ENCODE measurements at places on chromosomes 13 and 19.

- DNase-seq = peak; percentile 43
Measured at GRCh38 chr19:35126624-35126959, 8.3 kb downstream of the LGI4 start.

DNA sequence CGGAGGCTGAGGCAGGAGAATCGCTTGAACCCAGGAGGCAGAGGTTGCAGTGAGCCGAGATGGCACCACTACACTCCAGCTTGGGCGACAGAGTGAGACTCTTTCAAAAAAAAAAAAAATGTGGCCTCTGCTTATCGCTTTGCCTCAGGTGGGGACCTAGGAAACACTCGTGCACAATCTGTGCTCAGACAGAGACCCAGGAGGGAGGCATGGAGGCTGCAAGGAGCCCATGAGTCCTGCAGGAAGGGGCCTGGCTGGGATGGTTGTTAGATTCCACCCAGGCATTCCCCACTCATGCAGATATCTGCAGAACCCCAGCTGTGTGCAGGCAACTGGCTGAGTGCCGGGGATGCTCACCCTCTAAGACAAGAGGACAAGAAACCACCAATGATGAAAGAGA is 43.8 kb upstream of the C19orf12 start:
- no peak for DNase-seq

GRCh38 chr19:10112037-10112761 is 706 bp downstream of the P2RY11 start:
- no peak for DNase-seq

GRCh38 chr19:38685666-38686529 is 38.4 kb downstream of the ACTN4 start:
- DNase-seq = no peak

- peak; percentile 51 for DNase-seq
Measured at GRCh38 chr19:17281391-17282304, at the start of gene ANKLE1. Gene ANKLE1, plus strand, starts transcription at chr19:17281901. Its CDS starts 20 bp downstream, at chr19:17281921.

DNA sequence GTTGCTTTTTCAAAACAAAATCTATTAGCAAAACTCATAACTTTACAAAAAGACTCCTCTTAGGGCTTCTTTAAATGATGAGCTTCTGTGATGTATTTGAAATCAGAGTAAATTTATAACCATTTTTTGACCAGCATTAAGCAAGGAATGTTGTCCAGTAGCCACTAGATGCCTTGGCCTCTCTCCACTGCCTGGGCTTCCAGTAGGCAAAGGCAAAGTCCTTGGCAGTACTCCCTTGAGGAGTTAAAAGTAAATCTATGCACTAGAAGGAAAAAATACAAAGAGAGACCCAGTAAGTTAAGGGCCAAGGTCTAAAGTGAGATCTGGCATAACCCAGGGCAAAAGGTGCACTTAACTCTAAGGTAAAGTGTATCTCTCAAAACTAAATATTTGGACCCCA is 9.5 kb downstream of the SERPINE3 start:
- no peak for DNase-seq

DNA sequence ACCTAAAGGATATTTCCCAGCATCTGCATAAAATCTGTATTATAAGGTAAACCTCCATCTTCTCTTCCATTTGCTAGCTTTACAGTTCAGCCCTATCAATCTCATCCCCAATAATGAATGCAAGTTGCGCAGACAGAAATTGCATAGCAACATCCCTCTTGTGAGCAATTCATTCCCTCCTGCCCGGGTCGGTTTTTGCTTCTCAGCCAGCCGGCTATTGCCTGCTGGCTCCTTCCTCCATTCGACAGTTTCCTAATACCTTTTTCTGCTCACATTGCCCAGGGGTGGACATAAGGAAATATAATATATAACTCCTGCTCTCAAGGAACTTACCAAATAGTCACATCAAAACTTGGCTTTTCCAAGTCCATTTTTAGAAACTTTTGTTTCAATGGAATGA is 125.2 kb downstream of the FGF9 start:
- DNase-seq = no peak

GRCh38 chr19:542173-542866 is 1.5 kb upstream of the GZMM start:
- DNase-seq = no peak

- DNase-seq = no peak
Measured at GRCh38 chr19:37699057-37699456, 20.5 kb downstream of the ZNF607 start.

- DNase-seq = no peak
Measured at GRCh38 chr19:29378543-29379080, 147.2 kb upstream of the VSTM2B start.

DNA sequence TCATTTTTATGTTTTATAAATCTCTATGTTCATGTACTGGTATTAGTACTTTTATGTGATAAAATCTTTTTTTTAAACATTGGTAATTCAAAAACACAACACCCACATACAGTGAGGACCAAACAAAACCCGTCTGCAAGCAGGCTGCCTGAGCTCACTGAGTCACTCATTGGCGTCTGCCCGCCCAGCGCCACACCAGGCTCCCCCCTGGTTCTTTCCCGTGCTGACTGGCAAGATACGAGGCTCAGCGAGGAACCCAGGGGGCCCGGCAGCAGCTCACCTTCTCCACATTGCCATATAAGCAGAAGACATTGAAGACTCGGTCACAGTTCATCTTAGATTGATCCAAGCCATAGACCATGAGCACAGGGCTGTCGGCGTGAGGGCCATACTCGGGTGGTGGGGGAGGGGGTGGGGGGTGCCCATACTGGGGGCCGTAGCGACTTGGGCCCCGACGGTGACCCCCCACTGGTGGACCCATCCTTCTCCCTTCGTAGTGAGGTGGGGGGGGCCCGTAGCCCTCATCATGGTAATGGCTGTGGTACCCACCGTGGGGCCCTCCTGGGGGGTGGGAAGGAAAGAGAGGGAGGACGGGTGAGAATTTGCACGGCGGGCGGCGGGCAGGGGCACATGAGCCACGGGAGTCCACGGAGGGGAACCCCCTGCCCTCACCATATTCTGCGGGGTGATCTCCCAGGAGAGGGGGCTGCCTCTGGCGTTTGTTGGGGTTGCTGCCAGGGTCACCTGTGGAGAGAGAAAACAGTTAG is 8.4 kb upstream of the ECH1 start:
- no peak for DNase-seq

DNA sequence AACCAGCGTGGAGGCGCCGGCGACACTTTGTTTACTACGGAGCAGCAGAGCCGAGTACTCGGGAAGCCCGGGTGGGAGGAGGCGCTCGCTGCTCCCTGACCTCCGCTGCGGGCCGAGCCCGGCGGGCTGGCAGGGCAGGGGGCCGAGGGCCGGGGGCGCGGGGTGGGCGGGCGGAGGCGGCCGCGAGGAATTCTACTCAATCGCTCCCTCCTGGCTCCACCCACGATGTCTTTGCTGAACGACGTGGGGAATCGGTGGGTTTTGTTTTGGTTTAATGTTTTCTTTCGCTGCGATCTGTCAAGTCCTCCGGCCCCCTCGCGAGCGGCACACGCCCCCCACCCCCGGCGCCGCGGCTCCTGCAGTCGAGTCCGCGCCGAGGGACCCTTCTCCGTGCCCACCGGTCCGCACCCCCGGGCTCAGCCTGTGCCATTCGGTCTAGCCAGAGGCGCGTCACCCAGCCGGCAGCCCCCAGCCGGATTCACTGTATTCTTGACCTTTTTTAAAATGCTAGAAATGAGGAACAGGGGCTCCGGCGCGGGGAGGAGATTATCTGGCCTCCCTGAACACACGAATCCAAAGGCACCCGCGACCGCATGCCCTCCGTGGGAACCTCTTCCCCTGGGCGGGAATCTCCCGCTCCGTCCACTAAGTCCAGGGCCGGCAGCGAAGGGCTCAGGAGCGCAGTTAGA is 636 bp upstream of the FOXO1 start:
- peak; percentile 49 for DNase-seq

DNA sequence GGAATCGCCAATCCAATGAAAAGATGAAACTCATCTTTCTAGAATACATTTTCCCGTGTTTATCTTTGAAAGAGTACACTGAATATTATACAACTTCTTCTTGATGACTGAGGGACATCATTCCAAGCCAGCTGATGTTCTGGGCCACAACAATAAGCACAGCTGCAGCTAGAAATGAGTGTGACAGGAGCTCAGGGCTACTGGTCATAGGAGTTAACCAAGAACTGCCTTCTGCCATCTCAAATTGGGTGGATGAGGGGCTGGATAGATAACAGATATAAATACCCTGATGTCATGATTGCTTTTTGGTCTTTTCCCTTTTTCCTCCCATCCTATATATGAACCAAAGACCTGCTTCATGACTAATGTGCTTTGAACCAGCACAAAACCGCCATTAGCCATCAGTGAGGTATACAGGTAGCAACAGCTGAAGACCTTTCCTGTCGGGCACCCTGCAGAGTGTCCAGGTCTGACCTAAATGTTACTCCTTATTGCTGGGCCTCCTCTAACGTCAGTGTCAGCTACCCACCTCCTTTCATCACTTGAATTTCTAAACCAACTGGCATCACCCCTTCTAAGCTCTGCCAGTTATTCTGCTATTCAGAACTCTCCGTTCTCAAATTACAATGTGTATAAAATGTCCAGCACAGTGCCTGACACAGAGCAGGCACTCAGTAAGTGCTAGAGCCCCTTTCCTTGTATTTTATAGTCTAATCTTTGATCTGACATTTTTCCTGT is 178.2 kb downstream of the ENOX1 start:
- DNase-seq = peak; percentile 53

DNA sequence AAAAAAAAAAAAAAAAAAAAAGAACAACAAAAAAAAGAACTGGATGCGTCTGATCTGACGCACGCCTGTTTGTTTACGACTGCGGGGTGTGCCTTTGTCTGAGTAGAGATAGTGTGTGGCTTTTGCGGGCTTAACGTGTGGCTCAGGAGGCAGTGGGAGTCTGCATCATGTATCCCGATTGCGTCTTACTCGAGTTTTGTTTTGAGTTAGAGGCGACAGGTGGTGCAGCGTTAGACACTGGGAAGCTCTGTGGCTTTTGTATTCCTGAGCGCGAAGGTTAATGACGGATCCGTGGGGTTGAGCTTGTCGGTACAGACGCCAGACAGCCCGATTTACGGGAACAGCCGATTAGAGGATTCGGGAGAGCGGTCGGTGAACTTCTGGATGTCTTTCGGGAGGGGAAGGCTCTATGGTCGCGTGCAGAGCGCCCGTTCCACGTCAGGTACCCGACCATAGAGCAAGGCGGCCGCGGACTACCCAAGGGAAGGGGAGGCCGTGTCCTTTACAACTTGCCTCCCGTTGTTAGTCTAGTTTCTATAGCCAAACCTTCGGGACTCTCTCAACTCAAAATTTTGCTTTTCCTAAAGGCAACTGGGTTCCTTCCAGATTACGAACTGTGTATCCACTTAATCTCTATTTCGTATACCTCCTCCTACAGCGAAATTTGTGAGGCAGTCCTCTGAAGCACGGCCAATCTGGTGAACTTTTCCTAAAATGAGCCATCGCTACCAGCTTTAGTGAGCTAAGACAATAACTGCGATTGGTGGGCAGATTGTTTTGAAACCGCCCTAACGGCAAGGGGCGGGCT is 926 bp upstream of the HNRNPUL1 start:
- peak; percentile 81 for DNase-seq

- no peak for DNase-seq
Measured at GRCh38 chr19:7916103-7916954, 1.7 kb downstream of the TGFBR3L start.

- no peak for DNase-seq
Measured at GRCh38 chr13:75395901-75396300, 86.1 kb downstream of the TBC1D4 start.

DNA sequence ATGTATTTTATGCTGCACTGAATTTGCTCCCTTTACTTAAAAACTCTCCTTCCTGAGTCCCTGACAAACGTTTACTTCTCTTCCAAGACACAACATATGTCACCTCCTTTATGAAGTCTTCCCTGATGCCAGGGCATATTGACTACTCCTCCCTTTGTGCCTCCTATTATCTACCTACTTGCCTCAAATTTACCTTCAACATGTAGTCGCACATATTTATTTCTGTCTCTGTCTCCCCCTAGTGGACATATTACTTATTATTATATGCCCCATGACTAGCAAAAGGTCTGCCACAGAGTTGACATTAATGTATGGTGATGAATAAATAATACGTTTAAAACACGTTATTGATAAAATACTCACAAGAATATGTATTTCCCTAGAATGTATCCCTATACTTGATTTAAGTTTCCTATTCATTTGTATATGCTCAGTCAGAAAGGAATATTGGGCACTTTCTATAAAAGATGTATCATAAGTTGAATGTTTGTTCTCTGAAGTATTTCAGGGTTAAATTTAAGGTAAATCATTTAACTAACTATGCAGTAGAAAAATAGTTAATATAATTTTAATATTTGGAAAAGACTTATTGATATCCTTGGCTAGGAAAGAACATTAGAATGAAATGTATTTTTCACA is 250.3 kb upstream of the ATXN8OS start:
- DNase-seq = peak; percentile 68

DNA sequence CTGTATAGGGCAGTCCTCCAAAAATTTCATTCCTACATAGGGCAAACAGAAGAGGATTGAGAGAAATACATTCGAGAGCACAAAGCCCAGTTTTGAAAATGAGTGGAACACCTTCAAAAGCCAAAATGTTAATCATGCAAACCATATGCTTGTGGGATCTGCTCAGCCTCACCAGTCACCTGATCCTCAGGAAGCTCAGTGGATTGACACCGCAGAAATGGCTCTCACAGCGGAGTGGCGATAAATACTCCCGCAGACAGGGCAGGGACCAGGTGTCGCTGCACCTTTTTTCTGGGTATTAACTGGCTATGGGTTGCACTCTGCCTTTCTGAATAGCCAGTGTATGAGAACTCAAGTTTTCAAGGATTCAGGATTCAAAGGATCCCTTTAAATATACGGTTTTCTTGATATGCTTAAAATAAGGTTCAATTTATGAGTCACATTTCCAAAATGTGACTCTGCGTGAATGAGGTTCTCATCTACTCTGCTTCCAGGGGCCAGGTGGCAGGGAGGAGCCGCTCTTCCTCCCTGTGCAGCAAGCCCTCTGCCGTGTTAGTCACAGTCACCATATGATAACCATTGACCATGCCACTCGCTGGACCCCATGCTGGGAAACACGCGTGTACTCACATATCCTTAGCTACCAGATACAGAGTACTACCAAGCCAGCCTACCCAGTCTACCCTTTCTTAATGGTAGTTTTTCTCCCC is 18.3 kb upstream of the DHRS12 start:
- DNase-seq = no peak

- DNase-seq = no peak
Measured at GRCh38 chr13:90493667-90494066, 853.8 kb upstream of the MIR17HG start.

- no peak for DNase-seq
Measured at GRCh38 chr19:49749055-49749716, 13.9 kb downstream of the TSKS start.

GRCh38 chr13:50124536-50125303 is 109.5 kb downstream of the KCNRG start:
- DNase-seq = no peak

DNA sequence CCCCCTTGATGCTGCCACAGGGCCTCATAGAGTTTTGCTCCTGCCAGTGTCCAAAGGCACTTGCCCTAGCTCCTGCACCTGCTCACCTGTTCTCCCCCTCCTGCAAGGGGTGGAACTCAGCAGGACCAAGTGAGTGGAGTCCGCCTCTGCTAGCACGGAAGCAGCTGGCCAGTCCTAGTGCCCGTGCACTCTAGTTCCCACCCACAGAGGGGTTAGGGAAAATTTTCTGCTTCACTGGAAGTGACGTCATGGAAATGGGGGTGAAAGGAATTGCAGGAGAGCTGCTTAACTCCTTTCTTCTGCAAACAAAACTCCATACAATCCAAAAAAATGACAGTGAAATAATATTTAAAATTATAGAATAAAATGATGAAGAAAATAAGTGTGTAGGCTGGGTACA is 609.7 kb upstream of the SLITRK1 start:
- no peak for DNase-seq

GRCh38 chr19:33687481-33688170 is 65.9 kb downstream of the CHST8 start:
- DNase-seq = no peak

- DNase-seq = no peak
Measured at GRCh38 chr13:113785051-113786010, 26.3 kb downstream of the TMEM255B start.
